ENCODE measurements at places on chromosomes 2 and 18.

- peak; percentile 74 for DNase-seq
Measured at GRCh38 chr2:214651451-214651850, 158.0 kb downstream of the BARD1 start.

DNA sequence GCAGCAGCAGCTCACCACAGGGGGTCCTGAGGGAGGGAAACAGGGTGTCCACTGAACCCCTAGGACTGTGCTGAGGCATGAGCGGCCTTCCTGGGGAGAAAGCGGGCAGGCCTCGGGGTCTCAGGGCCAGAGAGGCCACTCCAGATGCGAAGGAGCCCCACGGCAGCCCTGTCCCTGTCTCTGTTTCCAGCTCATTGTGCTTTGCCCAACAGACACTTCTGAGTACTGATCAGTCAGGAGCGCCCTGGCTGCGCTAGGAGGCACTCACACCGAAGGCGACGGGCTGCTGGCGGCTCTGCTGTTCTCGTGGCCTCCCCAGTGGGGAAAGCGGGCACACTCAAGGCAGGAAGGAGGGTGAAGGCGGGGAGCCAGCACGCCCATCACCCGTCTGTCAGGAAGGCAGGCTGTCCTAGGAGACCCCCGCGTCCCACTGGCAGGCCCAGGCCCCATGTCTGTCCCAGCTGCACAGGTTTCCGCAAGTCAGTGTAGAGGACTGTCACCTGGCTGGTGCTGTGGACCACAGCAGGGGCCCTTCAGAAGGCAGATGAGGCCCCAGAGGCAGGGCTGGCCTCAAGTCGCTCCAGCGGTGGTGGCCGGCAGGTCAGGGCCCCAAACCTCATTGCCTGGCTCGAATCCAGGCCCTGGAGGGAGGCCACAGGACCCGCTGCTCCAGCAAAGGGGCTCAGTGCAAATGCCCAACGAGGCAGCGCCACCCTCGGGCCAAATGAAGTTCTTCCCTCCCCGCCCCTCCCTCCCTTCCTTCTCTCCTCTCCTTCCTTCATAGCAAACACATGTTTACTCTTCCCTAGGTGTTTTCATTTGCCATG lies 6.8 kb downstream of the ESPNL start:
- DNase-seq = no peak

DNA sequence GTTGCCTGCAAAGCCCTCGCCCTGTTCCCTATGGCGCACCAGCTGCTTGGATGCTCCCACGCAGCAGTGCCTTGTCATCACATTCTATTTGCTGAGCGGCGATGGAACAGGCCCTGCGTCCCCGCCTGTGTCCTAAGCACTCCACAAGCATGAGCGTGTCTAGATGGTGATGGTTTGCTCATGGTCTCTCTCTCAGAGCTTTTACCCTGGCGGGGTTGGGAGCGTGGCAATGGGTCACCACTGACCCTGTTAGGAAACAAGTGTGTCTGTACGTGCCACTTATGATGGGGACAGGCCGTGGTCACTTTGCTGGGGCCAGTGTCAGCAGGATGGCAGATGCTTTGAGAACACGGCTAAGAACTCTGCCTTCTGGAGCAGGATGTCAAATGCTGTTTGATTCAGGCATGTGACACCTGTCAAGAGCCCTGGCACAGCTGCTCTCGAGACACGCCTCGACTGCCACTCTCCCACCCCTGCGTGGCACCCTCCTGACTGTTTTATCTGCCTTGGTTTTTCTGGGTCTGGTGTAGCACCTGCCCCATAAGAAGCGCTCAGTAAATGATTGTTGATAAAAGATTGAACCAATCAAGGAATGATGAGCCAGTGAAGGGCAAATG lies 44.2 kb downstream of the RRM2 start:
- no peak for DNase-seq

DNA sequence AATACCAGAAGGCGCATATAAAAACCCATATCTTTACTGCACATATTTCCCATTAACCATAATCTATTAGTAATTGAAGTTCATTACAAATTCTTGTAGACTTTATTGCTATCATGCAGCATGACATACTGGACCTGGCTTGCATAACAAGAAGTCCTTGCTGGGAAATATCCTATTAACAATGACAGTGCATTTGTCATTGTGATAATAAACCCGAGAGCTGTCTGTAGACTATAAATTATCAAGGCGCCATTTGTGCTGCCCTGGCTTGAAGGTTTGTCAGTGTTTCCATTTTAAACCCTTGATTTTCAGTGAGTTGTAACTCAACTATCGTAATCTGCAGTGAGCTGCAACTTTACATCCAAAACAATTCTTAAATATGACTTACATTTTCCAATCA lies 59.0 kb downstream of the HNMT start:
- no peak for DNase-seq

- peak; percentile 41 for DNase-seq
Measured at GRCh38 chr18:22378672-22379282, 38.9 kb downstream of the CTAGE1 start.

DNA sequence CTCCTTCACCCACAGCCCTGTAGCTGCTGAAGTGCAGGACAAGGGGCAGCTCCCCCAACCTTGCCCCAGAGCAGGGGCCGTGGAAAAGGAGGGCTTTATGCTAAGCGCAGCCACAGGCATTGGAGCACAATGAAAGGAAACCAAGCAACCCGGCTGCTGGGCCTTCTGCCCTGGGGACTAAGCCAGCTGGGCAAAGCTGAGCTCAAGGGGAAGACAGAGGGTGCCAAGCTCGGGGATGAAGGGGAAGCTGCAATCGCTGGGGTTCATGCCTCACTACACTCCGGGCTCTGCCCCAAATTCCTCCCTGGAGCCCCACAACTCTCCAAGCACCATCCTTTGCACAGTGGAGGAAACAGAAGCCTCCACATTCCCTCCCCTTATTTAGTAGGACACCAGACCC lies 12.4 kb downstream of the SFXN5 start:
- DNase-seq = no peak

- no peak for DNase-seq
Measured at GRCh38 chr2:200399636-200400035, 93.1 kb downstream of the SPATS2L start.

GRCh38 chr2:71923887-71924533 lies 223.7 kb downstream of the CYP26B1 start:
- DNase-seq = peak; percentile 81

GRCh38 chr2:46470114-46470628 lies 9.2 kb upstream of the TMEM247 start:
- no peak for DNase-seq

DNA sequence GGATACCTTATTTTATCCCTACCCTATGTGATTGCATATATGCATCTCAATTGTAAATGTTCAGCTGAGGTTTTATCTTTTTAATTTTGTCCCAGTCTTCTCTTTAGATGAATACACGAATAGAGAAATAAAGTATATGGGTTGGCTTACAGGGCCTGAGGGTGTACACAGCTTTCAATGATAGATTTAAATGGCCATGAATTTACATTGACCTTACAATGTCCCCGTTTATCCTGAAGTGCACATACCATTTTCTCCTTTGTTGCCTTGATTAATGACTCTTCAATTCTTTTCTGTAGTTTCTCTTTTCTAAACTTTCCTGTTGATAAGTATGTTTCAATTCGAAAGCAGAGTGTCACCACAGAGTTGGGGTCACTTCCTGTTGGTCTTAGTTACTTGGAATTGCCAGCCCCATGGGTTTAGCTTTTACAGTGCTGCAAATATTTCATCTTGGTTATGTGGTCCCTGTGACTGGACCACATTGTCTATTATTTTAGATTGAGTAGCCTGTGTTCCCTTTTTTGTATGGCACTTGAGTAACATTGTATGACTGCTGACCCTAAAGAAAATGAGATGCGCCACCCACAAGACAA lies 1616.3 kb upstream of the ACVR2A start:
- DNase-seq = no peak

GRCh38 chr2:11873356-11874154 lies 127.1 kb downstream of the LPIN1 start:
- DNase-seq = no peak

GRCh38 chr18:67525328-67526099 lies 9.0 kb upstream of the DSEL start:
- peak; percentile 34 for DNase-seq

GRCh38 chr2:42792583-42793333 lies at the start of gene HAAO:
HAAO (minus strand) TSS chr2:42792583; CDS start chr2:42792536, 47 bp downstream.
- no peak for DNase-seq

GRCh38 chr2:176685908-176686307 lies 416.7 kb downstream of the MTX2 start:
- no peak for DNase-seq

DNA sequence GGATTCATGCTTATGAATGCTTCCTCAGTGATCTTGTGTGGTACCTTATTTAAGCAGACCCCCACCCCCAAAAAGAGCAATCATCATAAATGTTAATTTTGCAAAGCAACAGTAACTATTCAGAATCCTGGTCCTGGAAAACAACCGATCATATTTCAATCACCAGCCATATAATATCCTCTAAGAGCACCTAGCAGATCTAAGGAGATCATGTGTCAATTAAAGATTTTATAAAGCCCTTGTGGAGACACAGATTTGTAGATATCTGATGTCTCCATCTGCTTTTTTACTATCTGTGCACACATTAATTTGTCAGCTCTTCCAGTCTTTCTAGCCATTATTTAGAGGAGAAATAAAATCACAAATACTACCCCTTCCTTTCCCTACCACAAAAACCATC lies 423.7 kb downstream of the TGIF1 start:
- no peak for DNase-seq

DNA sequence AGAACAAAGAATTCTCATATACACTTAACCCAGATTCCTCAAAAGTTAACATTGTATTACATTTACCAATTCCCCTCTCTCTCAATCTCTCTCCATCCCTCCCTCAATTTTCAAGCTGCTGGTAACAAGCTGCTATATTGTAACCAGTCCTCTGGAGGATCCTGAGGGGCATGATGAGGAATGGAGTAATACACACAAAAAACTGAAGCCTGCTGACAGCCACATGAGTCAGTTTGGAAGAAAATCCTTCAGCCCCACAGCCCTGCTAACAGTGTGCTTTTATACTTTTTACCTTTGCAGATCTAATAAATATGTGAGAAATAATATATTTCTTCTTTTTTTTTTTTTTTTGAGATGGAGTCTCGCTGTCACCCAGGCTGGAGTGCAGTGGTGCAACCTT lies 165.7 kb upstream of the RAB12 start:
- DNase-seq = no peak

GRCh38 chr2:236287656-236288055 lies 23.4 kb upstream of the ASB18 start:
- no peak for DNase-seq

- peak; percentile 30 for DNase-seq
Measured at GRCh38 chr18:37778417-37779165, 213.0 kb upstream of the CELF4 start.

- peak; percentile 69 for DNase-seq
Measured at GRCh38 chr2:176638167-176639015, 369.1 kb downstream of the MTX2 start.

DNA sequence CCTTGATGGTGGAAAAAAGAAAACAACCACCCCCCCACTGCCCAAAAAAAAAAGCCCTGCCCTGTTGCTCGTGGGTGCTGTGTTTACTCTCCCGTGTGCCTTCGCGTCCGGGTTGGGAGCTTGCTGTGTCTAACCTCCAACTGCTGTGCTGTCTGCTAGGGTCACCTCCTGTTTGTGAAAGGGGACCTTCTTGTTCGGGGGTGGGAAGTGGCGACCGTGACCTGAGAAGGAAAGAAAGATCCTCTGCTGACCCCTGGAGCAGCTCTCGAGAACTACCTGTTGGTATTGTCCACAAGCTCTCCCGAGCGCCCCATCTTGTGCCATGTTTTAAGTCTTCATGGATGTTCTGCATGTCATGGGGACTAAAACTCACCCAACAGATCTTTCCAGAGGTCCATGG lies 28.0 kb downstream of the MAL start:
- DNase-seq = no peak

GRCh38 chr2:191350826-191351225 lies 105.6 kb downstream of the MYO1B start:
- no peak for DNase-seq

DNA sequence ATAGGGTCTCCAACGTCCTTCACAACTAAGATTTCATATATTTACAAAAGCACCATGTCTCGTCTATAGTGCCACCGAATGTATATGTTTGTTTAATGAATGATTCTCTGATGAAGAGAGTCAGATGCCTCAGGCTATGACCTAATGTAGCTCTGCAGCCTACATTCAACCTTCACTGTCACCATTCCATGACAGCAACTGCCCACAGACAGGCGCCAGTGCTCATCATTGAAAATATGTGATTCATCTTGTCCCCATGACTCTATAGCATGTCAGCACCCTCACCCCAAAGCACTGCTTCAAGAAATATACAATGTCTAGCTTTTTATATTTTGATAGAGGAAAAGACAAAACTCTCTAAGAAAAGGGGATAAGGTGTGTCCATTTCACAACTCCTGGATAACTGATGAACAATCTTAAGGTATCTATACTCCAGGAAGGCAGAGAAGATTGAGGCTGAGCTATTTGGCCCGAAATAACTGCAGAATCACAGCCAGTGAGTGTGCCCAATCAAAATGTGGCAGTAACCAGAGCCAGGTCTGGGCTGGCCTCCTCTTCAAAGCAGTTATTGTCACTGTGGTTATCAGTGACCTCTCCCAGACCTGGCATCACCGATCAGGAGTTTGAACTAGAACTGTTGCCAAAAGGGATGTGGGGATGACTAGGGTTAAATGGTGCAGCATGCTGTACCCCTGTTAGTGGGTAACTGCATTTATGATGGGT lies 246.6 kb downstream of the SETBP1 start:
- DNase-seq = no peak

GRCh38 chr2:64114063-64114911 lies 29.9 kb downstream of the PELI1 start:
- peak; percentile 56 for DNase-seq

- peak; percentile 18 for DNase-seq
Measured at GRCh38 chr2:128178650-128179460, 87.9 kb downstream of the UGGT1 start.

GRCh38 chr2:96325041-96325883 lies at the start of gene ITPRIPL1:
ITPRIPL1 (plus strand) TSS chr2:96325317; CDS start chr2:96325840, 523 bp downstream.
- no peak for DNase-seq

GRCh38 chr2:229025653-229026052 lies 245.4 kb downstream of the PID1 start:
- DNase-seq = no peak

- DNase-seq = no peak
Measured at GRCh38 chr2:42854207-42854818, 61.9 kb upstream of the HAAO start.

- DNase-seq = no peak
Measured at GRCh38 chr18:9405977-9406376, 69.3 kb upstream of the RALBP1 start.

GRCh38 chr2:133862400-133862977 lies 294.2 kb upstream of the NCKAP5 start:
- no peak for DNase-seq

DNA sequence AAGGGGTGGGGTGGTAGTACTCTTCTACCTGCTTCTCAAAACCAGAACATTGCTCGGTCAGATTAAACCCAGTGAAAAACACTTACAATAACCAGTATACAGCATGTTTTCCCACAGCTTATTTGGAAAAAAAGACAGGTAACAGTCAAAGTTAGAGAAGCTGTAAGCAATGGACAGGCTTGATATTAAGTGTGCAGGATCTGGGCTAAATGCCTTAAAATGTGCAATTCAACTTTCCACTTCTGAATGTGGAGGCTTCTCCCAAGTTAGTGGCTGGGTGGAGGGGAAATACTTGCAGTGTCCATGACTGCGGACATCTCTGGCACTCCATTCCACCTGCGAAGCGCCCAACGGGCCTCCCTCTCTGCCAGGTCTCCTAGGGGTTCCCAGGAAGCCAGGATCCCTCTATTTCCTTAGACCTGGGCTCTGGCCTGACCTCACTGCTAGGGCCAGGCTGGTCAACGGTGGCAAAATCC lies 5.3 kb downstream of the ZEB2 start:
- DNase-seq = no peak

- DNase-seq = no peak
Measured at GRCh38 chr18:56492136-56492535, 146.3 kb downstream of the TXNL1 start.

GRCh38 chr2:223604231-223604630 lies 2.1 kb upstream of the SCG2 start:
- DNase-seq = no peak
